ENCODE measurements at places on chromosomes 6 and 20. TPM values are rescaled to one million over a fixed set of nuclear protein-coding genes. Genes with fewer than 3 reads are reported as not detected.

The SERPINB1 gene
- 65.7 TPM for total RNA-seq

The DYNLT2 gene
- total RNA-seq, result 3.3 TPM

The HAO1 gene
- not detected for total RNA-seq

The CTAGE9 gene
- not detected for total RNA-seq

The DNAH8 gene
- 0.15 TPM for total RNA-seq

The HLA-DQA1 gene
- 143 TPM for total RNA-seq

The NFATC2 gene
- 59.0 TPM for total RNA-seq

The OPN5 gene
- total RNA-seq, result not detected

GRCh38 chr20:25039697-25040437 is 18.1 kb downstream of the ACSS1 start:
- DNase-seq, result no peak

DNA sequence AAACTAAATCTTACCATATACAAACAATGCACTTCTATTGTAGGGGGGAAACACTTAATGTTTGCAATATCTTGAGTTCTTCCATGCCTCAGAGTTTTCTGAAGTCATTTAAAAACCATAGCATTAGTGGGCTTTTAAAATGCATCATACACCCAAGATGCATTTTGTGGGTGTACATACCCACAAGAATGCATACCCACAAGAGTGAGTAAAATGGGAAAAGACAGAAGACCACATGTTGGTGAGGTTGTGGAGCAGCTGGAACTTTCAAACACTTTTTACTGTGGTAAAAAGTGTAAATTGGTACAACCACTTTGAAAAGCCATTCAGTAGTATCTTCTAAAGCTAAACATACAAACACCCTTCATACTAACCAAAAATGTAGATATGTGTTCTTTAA is 57.5 kb downstream of the CYB5R4 start:
- DNase-seq, result no peak

GRCh38 chr6:121573481-121573880 is 138.0 kb downstream of the GJA1 start:
- no peak for DNase-seq

DNA sequence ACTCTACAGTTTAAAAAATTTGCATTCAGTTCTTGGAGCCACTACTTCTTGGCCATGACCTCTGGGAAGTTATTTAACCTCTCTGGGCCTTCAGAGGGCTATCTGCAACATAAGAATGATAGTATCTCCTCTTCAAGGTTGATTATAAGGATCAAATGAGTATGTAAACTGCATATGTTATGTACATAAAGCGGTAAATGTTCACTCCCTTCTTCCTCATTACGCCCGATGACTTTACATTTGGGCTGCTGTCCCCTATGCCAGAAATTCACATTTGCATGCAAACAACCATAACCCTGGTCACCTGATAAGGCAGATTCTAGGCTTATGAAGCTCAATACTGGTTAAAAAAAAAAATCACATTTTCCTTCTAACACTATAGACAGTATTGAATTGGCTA is 50.4 kb downstream of the ALDH5A1 start:
- no peak for DNase-seq

- no peak for DNase-seq
Measured at GRCh38 chr20:36805396-36805795, 31.8 kb upstream of the DSN1 start.

GRCh38 chr6:135094403-135094821 is 39.8 kb upstream of the HBS1L start:
- DNase-seq, result peak; percentile 61

GRCh38 chr6:49906526-49906925 is 40.2 kb upstream of the CRISP1 start:
- no peak for DNase-seq

DNA sequence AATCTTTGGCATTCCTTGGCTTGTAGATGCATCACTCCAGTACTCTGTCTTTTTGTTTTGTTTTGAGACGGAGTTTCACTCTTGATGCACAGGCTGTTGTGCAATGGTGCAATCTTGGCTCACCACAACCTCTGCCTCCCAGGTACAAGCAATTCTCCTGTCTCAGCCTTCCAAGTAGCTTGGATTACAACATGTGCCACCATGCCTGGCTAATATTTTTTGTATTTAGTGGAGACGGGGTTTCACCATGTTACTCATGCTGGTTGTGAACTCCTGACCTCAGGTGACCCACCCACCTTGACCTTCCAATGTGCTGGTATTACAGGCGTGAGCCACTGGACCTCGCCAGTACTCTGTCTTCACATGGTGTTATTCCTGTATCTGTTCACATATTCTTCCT is 35.8 kb upstream of the LGSN start:
- DNase-seq, result no peak

DNA sequence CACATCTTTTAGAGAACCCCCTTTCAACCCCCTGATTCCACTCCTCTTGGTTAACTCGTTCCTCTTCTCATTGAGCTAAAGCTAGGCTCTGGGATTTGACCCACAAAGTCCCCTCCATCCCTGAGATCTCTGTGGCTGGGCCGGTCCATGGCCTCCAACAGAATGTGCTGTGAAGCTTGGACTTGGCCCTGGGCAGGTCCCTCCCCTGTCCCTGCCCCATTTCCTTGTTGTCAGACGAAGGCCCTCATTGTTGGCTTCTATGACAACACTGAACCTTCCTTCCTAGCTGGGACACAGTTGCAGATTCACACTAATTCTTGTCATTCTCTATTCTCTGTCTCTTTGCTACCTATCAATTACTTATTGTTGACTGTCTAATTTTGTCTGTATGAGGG is 156.1 kb downstream of the SYCP2 start:
- peak; percentile 16 for DNase-seq

DNA sequence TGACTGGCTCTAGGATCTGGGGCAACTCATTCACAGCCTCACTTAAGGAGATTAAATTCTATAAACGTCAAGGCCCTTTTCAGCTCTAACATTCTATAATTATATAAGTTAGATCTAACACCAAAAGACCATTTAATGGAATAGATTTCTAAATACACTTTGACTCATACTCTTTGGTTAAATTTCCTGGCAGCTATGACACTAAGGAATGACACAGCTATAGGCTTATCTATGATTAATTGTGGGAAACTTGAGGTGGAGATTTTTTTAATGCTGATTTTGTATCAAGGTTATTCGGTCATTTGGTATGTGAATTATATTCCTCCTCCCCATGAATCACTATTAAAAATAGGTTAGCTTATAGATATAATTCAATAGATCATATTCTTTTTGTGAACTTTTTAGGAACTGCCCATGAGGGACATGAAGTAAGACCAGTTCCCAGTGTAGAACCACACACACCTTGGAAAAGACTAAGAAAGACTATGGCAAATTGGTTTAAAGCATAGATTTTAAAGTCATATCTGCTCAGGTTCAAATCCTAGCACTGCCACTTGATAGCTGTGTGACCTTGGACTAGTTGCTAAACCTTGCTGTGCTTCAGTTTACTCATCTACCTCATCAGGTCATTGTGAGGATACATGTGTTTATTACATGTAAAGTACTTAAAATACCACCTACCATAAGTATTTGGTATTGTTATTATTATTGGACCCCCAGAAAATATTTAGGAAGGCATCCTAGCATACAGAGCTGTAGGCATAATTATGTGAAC is 116.0 kb downstream of the CRYBG1 start:
- DNase-seq, result no peak

DNA sequence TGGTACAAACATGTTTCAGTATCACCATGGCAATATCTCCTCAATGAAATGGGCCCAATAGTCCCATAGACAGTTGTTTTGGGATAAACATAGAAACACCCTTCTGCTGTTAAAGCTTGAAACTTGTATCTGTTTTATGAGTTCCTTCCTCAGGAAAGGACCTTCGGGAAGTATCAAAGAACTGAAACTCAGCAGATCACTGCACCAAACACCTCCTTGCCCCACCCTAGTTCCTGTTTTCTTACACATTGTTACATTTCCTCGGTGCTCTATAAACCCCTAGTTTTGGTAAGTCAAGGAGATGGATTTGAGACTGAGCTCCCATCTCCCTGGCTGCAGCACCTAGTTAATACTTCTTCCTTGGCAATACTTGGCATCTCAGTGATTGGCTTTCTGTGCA is 73.8 kb upstream of the ECI2 start:
- DNase-seq, result no peak

DNA sequence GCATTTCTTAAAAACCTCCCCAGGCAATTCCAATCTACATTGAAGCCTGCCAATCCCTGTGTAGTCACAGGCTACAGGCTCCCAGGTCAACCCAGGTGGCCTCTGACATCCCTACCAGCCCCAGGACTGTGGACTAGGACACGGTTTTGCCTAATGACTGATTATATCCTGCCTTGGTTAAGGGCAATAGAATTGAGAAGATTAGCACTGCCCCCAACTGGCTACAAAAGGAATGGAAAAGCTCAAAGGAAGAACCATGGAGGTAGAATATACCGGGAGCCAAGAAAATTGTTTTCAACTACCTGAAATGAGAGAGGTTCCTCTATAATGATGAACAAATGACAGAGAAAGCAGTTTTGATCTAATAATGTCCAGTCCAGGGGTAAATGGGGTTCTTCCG is 421.1 kb upstream of the AGPAT4 start:
- DNase-seq, result no peak

GRCh38 chr6:125746019-125746414 is 3.4 kb upstream of the HEY2 start:
- DNase-seq, result no peak

DNA sequence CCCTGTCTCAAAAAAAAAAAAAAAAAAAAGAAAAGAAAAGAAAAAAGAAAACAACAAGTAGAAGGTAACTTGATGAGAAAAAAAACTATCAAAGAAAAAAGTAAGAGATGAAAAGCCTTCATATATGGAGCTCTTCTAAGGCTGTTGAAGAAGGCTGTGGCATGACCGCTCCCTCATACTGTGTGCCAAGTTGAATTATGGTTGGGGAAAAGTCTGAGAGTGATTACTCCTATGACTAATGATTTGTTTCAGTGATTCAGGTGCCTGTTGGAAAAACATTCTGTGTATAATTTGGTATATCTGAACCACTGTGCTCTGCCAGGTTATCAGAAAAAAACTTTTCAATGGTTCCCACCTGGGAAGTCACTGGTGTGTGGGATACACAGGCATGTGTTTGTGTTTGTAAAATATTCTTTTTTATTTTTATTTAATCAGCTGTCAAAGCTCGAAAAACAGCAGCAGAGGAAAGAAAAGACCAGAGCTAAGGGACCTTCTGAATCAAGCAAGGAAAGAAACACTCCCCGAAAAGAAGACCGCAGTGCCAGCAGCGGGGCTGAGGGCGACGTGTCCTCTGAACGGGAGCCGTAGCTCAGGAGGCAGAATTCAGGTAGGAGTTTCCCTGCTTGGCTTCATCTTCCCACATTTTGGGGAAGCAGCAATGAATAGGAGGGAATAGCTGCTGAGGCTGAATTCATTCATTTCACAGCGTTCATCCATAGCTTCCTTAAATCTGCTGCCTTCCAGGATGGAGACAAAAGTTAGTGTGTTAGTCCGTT is 69.7 kb upstream of the SCP2D1 start:
- DNase-seq, result no peak

- DNase-seq, result no peak
Measured at GRCh38 chr6:134397676-134398075, 79.8 kb upstream of the SGK1 start.

- no peak for DNase-seq
Measured at GRCh38 chr6:83199863-83200225, 6.7 kb downstream of the RWDD2A start.

DNA sequence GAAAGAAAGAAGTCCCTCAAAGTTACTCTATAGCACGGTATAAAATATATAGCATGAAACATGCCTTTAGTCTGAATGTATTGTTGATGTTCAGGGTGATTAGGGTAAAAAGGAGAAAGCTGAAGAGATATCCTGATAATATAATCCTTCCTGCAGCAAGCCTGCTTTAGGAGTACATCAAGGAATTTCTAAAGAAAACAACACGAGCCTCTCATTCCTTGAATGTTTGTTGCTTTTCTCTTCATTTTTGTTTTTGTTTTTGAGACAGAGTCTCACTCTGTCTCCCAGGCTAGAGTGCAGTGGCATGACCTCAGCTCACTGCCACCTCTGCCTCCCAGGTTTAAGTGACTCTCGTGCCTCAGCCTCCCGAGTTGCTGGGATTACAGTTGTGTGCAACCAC is 79.1 kb downstream of the CD164 start:
- DNase-seq, result no peak

- peak; percentile 76 for DNase-seq
Measured at GRCh38 chr20:5222919-5223634, 93.7 kb downstream of the PROKR2 start.

GRCh38 chr20:43994486-43995100 is 79.9 kb downstream of the TOX2 start:
- no peak for DNase-seq

- no peak for DNase-seq
Measured at GRCh38 chr6:45772051-45772450, 243.6 kb downstream of the CLIC5 start.

- peak; percentile 47 for DNase-seq
Measured at GRCh38 chr6:137944793-137945498, 77.9 kb downstream of the TNFAIP3 start.

DNA sequence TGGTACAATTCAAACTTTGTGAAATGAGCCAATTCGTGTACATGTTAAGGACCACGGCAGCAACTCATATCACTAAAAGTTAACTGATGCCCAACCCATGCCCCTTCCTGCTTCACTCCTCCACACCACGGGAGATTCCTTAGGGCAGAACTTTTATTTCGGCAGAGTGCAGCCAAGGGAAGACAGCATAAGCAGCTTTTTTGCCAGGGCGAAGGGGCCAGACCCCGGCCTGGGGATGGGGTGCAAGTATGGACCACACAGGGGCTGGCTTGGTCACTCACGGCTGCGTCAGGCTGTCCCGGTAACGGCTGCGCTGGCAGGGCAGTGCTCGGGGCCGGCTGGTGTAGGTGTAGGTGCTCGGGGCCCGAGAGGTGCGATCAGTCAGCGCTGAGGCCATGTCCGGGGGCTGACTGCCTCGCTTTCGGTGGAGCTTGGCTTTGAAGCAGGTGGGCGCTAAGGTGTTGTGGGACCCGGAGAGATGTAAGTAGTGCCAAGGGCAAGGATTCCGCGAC is 792 bp downstream of the RSPH3 start:
- no peak for DNase-seq

GRCh38 chr20:49865559-49865958 is 49.8 kb downstream of the SPATA2 start:
- DNase-seq, result no peak

DNA sequence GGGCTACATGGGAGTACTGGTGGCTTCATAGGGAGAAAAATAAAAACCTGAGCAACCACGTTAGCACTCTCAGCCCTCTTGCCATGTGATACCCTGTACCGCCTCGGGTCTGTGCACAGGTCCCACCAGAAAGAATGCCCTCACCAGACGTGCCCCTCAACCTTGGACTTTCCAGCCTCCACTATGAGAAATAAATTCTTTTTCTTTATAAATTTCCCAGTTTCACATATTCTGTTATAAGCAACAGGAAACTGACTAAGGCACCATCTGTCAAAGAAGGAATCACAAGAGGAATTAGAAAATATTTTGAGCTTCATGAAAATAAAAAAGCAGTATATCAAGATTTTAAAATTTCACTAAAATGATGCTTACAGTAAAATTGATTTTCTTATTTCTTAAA is 168.4 kb upstream of the BMP5 start:
- DNase-seq, result no peak

GRCh38 chr20:1711826-1712601 is 54.4 kb upstream of the SIRPG start:
- no peak for DNase-seq
